ENCODE measurements at places on chromosomes 11 and 22.
A peak's percentile ranks its signal among the peaks of the same experiment; 100 is the strongest.

DNA sequence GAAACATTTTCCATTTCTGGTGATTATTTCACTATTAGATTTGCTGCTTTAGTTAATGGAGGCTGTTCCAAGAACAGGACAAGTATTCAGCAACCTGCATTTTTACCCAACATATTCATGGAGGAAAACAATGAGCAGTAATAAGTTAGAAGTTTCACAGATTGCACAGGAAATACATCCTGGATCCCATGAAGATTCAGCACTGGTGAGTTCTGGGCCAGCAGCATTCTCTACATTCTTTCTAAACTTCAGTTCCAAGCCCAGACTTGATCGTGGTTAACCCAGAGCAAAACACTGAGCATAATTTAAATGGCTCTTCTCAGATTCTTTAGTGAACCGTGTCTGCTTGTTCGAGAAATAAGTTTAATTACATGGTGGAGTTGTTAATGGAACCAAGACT, 3.8 kb downstream of the FJX1 start:
- DNase-seq, result no peak

DNA sequence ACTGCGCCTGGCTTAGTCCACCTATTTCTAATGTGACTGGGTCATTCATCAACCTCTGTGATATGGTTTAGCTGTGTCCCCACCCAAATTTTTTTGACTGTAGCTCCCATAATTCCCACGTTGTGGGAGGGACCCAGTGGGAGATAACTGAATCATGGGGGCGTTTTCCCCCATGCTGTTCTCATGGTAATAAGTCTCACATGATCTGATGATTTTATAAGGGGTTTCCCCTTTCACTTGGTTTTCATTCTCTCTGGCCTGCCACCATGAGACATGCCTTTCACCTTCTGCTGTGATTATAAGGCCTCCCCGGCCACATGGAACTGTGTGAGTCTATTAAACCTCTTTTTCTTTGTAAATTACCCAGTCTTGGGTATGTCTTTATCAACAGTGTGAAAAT, 8.7 kb downstream of the CENATAC start:
- no peak for DNase-seq

DNA sequence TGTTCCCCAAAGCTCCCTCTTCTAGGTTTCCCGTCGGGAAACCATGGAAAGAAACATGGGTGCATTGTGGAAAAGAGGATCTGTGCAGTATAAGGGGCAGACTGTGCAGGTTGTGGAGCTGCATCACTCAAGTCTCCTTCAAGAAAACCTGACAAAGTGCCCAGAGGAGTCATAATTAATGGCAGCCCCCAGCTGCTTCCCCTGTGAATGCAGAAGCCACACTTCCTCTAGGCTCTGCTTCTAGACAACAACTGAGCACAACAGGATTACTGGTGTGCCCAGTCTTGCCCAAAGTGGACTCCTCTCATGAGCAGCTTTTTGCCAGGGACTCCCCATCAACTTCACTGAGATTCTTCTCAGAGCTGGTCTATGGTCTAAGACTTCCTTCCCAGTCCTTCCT, 42.6 kb upstream of the SCUBE2 start:
- no peak for DNase-seq

DNA sequence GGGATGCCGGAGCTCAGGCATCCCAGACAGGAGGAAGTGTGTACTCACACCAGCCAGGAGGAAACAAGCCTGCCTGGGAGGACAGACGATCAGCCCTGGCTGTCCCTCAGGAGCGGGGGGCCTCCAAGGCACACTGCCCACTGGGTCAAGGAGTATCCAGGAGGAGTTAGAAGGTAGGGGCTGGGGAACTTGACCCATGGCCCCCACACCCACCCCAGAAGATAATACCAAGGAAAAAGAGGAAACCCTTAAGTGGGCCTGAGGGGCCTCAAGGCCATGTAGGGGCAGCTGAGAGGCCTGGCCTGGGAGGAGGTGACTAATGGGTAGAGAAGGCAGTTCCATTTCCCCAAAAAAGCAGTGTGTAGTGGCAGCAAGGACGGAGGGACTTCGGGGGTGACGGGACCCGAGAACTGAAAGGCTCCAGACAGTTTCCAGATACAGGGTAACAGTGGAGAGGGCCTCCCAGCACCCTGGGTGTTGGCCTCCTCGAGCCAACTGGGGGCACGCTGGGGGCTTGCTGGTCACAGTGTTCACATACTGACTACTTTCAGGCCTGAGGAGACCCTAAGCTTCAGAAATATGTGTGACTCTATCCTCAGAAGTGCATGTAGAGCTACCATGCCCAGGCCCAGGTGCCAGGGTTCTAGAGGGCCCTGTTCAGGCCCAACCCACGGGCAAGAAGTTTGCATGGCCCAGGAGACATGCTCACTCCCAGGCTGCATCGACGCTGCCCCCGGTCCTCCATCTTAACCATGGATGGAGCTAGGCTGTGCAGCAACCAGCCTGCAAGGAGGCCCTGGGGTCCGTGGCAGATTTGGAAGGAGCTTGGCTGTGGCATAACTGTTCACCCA, 75.7 kb upstream of the PITPNB start:
- no peak for DNase-seq

GRCh38 chr11:44286268-44286880, 23.6 kb downstream of the ALX4 start:
- peak; percentile 55 for DNase-seq
